ENCODE measurements at places on chromosomes 4 and X.

DNA sequence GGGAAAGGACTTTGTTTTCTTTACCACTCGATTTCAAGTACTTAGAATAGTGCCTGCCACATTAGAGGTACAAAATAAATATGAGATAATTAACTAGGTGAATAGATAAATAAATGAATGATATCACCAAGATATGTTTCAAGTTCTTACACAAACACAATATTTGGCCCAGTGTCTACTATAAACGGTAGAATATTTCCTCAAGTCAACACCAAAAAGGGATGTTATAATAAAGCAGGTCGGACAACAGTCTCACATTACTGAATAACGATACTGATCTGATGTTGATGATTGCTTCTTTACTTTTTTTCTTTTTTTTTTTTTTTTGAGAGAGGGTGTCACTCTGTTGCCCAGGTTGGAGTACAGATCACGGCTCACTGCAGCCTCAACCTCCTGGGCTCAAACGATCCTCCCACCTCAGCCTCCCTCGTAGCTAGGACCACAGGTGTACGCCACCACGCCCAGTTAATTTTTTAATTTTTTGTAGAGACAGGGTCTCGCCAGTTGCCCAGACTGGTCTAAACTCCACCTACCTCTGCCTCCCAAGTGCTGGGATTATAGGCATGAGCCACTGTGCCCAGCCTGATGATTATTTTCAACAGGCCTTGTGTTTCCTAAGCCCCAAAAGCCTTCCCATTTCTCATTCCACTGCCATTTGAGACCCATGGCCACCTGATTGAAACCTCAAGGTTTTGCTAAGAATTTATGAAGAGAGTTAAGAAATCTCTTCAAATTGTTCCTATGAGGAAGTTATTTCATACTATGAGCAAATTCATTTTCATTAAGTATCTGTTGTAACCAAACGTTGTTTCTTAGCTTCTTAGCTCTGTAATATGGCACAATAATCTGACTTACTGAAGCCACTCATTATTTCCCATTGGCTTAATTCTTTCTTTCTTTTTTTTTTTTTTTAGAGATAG lies 2.3 kb downstream of the MANBA start:
- DNase-seq: no peak

DNA sequence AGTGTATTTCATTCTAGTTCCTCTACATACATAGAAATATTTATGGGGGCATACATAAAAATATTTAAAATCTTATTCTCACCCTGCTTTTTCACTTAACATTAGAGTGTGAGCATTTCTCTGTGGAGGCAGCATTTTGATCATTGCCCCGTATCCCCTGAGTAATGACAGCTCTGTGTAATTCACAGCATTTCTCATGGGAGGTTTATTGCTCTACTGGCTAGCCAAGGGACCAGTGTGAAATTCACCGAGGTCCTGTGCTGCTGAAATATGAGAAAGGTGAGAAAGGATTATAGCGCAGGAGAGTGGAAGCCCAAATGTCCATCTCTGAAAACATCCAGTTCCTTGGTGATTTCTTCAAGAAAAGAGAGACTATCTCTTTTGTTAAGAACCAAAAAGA lies 22.9 kb downstream of the PDGFC start:
- DNase-seq: no peak

DNA sequence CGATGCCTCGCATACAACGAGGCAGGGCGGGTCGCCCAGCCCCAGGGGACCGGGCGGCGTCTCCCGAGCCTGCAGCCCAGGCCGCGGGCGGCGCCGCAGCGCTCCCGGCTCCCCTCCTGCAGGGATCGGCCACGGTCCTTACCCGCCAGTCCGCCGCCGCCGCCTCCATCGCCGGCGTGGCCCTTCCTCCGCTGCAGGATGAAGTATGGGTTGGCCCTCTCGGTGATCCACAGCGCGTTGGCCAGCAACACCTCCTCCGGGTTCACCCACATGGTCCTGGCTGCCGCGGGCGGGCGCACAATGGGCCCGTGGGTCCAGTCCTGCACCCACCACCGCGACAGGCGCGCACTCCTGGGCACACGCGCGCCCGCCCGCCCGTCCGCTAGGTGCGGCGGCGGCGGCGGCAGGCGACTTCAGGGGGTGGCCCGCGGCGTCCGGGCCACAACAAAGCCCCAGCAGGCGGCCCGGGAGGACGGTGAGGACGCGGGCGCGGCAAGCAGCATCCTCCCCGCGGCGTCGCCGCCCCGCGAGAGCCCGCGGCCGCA lies 339 bp downstream of the TBC1D9 start:
- peak; percentile 55 for DNase-seq

- no peak for DNase-seq
Observed at GRCh38 chr4:142961866-142962265, 115.8 kb upstream of the INPP4B start.

DNA sequence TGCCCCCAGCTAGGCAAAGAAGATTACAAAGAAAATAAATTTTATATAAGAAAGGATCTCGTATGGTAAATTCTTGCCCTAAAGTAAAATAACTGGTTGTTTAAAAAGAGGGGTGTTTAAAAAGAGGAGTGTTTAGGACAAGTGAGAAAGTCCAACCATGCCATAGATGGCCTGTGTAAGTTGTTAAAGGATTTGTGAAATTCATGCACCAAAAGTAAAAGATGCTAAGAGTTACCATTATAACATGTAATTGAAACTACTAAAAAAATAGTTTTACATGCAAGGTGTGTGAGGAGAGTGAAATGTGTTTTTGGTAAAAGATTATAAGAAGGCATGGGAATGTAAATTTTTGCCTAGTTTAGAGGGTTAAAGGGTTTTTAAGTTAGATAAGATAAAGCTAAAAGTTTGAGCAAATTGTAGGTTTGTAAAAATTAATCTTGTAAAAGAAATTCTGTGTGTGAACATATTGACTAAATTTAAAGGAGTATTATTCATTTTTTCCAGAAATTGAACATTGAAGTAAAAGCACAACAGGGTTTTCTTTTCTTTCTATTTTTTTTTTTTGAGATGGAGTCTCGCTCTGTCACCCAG lies 20.1 kb downstream of the HTT-AS start:
- DNase-seq: no peak
